ENCODE measurements at places on chromosomes 5 and 9.

DNA sequence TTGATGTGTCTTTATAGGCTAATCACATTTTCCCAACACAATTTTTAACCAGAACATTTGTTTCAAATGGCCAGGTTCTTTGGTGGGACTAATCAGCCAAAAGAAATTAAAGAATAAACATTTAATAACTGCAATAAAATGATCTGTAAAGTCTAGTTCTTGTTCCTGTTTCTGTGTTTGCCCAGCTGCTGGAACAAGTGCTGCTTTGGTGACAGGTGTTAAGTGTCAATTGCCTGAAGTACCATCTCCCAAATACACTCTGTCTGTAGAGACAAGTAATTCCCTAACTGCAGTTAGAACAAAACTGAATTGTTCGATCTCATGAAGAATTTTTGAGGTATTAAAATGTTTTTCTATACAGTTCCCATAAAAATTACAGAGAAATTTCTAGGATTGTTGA lies 402.3 kb upstream of the CHD1 start:
- no peak for DNase-seq

DNA sequence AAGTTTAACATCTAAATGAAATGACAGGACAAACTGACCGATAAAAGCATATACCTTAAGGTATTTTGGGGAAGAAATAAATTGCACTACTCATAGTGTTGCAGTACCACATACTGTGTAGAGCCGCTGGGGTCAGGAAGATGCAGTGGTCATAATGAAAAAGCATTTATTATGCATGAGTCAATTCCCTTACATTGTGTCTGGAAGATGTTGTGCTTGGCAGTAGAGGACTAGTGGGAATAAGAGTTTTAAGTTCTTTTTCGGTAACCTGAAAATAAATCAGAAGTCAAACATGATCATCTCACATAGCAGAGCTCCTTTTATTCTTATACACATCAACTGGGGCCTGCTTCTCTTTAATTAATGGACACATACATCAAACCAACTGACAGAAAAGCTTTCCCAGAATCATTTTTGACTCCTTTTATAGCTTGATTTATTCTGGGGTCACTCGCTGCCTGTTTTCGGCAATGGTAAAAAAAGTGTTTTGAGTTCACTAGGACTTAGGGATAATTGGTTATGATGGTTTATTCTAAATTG lies 262.5 kb upstream of the CHD1 start:
- DNase-seq = no peak

DNA sequence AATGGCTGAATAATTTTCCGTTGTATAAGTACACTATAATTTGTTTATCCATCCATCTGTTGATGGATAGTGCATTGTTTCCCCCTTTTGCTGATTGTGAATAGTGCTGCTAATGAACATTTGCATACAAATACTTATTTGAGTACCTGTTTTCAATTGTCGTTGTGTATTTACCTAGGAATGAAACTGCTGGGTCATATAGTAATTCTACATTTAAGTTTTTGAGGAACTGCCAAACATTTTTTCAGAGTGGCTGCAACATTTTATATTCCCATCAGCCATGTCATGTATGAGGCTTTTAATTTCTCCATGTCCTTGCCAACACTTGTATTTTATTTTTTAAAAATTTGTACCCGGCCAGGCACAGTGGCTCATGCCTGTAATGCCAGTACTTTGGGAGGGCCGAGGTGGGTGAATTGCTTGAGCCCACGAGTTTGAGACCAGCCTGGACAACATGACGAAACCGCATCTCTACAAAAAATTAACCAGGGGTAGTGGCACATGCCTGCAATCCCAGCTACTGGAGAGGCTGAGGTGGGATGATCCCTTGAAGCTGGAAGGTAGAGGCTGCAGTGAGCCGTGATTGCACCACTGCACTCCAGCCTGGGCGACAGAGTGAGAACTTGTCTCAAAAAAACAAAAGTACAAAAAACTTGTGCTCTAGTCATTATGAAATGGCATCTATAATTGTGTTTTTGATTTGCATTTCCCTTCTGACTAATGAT lies 2.2 kb upstream of the ANXA6 start:
- no peak for DNase-seq

GRCh38 chr5:36089989-36090388 lies 23.3 kb upstream of the UGT3A2 start:
- no peak for DNase-seq

DNA sequence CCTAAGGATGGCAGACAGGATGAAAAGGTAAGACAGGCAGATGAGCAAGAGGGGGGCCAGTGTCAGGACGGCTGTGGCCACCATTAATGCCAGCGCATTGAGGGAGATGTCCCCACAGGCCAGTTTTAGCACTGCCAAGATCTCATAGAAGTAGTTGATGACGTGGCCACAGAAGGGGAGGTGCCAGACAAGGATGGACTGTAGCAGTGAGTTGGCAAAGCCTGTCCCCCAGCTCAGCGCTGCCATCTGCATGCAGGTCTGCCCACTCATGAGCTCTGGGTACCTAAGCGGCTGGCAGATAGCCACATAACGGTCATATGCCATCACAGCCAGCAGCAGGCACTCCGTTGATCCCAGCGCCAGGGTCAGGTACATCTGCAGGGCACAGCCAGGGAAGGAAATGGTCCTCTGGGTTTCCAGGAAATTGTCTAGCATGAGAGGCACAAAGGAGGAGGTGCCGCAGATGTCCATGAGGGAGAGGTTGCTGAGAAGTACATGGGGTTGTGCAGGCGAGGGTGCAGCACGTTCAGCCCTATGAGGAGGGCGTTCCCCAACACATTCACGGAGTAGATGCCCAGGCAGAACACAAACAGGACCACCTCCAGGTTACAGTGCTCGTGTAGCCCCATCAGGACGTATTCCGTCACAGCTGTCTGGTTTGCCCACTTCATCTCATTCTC lies 10.8 kb downstream of the OR13J1 start:
- peak; percentile 15 for DNase-seq
